B cell (primary cell): ENCODE measurements at places on chromosomes 2 and 18. TPM values are rescaled to one million over a fixed set of nuclear protein-coding genes. Genes with fewer than 3 reads are reported as not detected.

DNA sequence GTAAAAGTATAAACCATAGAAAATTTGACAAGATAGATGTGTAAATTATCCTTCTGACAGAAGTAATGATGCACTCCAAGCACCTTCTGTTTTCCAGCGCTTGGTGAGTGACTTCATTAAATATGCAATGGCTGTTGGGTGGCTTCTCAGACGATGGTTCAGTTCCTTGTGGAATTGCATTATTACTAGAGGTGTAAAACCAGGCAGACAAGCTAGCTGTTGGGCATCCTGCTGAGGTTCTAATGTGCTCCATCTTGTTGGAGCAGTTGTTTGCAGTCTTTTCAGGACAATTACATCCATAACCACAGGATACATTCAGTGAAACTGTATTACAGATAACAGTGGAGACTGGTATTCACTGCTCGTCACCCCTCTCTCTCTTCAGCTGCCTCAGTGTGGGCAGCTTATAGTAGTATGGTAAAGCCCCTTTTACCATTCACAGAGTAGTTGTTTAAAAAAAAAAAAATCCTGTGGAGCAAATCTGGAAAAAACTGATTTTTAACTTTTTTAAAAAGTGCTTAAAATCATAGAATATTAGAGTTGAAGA is 143.5 kb downstream of the AGPS start:
- H3K27ac ChIP-seq, result no peak overlapping the region
- no peak for DNase-seq
- H3K4me3 ChIP-seq, result no peak overlapping the region
- no peaks in the 10 kb centered on the region for H3K4me1 ChIP-seq
- H3K27me3 ChIP-seq, result no peaks in the 10 kb centered on the region
- peaks cover 3% of the 10 kb centered on the region for H3K36me3 ChIP-seq

ANKRD53 gene
- 0.84 and 1.4 TPM in 2 replicates for total RNA-seq

GRCh38 chr2:188808947-188809355 is 165.2 kb upstream of the COL3A1 start:
- H3K4me3 ChIP-seq, result no peak overlapping the region
- H3K27me3 ChIP-seq, result no peaks in the 10 kb centered on the region
- H3K4me1 ChIP-seq, result no peaks in the 10 kb centered on the region
- DNase-seq, result no peak

DNA sequence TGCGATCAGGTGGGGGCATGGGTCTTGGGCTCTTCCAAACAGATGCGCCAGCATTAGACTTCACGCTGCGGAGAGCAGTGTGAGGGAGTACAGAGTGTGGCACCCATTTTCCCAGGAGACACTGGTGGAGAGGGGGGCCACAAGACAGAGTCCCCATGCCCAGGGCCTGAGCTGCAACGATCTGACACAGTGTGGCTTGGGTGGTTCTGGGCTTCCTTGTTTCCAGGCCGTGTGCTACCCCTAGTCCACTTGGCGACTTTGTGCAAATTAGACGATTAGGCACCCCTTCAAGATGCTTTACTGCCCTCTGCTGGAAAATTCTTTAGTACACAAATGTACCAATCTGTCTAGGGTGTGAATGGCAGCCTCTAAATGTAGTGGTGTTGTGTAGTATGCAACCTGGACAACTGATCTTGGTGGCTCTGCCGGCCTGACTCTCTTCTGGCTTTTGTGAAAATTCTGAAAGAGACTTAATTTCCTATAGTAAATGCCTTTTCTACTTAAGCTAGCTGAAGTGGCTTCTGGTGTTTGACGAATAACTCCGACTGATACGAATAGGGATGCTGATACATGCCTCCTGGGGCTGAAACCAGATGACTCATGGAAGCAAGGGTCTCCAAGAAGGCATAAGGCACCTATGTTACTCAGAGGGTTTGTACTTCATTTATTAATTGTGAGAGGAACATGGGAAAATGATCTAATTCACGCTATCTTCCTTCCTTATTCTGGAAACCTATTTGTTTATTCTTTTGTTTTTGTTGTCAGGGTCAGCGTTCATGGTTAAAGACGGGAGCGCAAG is 92.3 kb upstream of the SMAD2 start:
- no peak overlapping the region for H3K27ac ChIP-seq
- no peaks in the 10 kb centered on the region for H3K4me1 ChIP-seq
- peak; percentile 56 for DNase-seq
- no peak overlapping the region for H3K4me3 ChIP-seq
- H3K36me3 ChIP-seq, result no peaks in the 10 kb centered on the region

DNA sequence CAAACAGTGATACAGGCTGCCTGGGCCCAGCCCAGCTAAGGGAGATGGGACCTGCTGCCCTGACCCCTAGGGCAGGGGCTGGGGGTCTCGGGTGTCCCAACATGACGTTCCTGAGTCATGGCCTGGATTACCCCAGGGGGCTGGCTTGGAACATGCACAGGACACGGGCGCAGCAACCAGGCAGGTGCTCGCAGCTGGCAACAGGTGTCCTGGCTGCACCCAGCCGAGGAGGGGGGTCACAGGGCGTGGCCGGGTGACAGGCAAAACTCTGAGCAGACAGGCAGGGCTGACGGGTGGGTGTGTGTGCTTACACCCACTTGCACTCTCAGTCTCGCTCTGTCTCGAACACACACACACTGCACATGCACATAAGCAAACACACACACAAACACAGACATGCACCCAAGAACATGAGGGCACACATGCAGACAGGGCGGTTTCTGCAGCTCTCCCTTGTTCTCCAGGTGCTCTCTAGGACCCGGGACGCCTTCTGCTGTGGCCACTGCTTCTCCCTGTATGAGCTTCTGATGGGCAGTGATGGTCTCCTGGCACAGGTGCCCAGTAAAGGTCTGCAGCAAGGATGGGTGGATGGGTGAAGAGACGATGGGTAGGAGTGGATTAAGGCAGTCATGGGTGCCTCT is 33.7 kb upstream of the TAF1B start:
- H3K36me3 ChIP-seq, result no peaks in the 10 kb centered on the region
- H3K27ac ChIP-seq, result no peak overlapping the region
- DNase-seq, result no peak
- peaks cover 10% of the 10 kb centered on the region for H3K4me1 ChIP-seq
- no peak overlapping the region for H3K4me3 ChIP-seq

DNAJC5G gene
- 0.39 TPM in 1 of 2 replicates, not detected in the other for total RNA-seq

- H3K4me3 ChIP-seq, result no peak overlapping the region
- H3K36me3 ChIP-seq, result peaks cover 30% of the 10 kb centered on the region
- peaks cover 6% of the 10 kb centered on the region for H3K4me1 ChIP-seq
- DNase-seq, result no peak
- no peak overlapping the region for H3K27ac ChIP-seq
- no peaks in the 10 kb centered on the region for H3K27me3 ChIP-seq
Measured at GRCh38 chr2:74869517-74869916, 35.6 kb downstream of the HK2 start.

DNA sequence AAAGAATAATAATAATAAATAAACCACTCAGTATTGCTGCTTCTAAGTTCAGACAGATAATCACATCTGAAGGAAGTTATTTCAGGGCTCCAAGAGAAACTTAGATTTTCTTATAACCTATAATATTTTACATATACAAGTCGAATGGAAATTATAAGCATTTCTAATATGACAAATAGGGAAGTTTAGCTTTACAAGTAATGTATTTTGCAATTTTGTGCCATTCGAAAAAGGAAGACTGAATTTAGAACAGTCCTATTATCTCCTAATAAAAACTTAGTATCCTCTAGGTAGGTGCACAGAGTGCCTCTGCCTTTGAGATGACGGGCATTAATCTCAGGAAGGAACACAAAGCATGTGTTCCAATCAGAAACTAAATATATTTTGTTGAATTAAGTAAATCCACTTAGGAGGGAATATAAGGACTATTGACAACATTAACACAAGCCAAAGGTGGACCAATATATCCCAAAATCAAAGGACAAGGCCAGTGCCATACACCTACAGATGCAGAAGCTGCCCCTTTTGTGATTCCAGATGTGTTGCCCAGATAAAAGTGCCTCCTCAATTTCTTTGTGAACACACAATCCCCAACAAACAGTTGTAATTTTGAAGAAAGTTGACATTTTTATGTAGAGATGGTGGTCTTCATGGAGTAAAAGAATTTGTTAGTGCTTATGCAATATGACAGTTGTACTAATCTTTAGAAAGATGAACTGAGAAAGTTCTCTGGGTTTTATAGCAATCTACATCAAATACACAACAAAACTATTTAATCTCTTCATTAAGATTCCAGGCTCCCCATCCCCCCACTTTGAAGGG is 36.6 kb downstream of the PTCD3 start:
- no peak overlapping the region for H3K4me3 ChIP-seq
- H3K27me3 ChIP-seq, result no peaks in the 10 kb centered on the region
- no peak overlapping the region for H3K27ac ChIP-seq
- no peak for DNase-seq

DNA sequence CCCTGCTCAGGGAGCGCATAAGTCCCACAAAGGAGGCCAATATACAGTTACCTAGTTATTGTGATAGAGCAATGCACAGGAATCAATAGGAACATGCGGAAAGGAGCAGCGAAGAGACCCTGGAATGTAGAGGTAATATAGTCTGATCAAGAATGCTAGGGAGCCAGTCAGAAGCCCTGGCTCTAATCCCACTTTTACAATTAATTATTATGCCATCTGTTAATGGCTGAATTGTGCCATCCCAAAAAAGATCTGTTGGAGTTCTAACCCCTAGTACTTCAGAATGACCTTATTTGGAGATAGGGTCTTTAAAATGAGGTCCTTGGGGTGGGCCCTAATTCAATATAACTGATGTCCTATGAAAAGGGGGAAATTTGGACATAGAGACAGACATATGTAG is 7.7 kb upstream of the SPATS2L start:
- no peaks in the 10 kb centered on the region for H3K4me1 ChIP-seq
- H3K36me3 ChIP-seq, result no peaks in the 10 kb centered on the region
- H3K4me3 ChIP-seq, result no peak overlapping the region
- DNase-seq, result no peak
- no peaks in the 10 kb centered on the region for H3K27me3 ChIP-seq

KCNIP3 gene
- not detected in 2 replicates for total RNA-seq

DNA sequence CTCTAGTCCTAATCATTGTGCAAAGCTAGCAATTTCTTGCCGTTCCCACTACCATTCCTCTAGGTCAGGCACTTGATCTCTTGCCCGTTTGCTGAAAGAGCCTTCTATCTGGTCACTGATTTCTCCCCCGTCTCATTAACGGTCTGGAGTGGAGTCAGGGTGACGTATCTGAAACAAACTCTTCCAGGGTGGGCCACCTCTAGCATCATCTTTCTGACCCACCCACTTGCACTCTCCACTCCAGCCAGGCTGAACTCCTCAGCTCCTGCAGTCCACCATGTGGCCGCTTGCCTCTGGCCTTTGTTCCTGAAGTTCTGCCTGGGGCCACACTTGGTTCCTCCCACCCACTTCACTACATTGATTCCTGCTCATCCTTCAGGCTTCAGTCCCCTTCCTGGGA is 13.3 kb downstream of the BCL2 start:
- no peaks in the 10 kb centered on the region for H3K27me3 ChIP-seq
- no peak overlapping the region for H3K4me3 ChIP-seq
- DNase-seq, result no peak

LDLRAD4 gene
- total RNA-seq, result 35.7 and 36.3 TPM in 2 replicates

DNA sequence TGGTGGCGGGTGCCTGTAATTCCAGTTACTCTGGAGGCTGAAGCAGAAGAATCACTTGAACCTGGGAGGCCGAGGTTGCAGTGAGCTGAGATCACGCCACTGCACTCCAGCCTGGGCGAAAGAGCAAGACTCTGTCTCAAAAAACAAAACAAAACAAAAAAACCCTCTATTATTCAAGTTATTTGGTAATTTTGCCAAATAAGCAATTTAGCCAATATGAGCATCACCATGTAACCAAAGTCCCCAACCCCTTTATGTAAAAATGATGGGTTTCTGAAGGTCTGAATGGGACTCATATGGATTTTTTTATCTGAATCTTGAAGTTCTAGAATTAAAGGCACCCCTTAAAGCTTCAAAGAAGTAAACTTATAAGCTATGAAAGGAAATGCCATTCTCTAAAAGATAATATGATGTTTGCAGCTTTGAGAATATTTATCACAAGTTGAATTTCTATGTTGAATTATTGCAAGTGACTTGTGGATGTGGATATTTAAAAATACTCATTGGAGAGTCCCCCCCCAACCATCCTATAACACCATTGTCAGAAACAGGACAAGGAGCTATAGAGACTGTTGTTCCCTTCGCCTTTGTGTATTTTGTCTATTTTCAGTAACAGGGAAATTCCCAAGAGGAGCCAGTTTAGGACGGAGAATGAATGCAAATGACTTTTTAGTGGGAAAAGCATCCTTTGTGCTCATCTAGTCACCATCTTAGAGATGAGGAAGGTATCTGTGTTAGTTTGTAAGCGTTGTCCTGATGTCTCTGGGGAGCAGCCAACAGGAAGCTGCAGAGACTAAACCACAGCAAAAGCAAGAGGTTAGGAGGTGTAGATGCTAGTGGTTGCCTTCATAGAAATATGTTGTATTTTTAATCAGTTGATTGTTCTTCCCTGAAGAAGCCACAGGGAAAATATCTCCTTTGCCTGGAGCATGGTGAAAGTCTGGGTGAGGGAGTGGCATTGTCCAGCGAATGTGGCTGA is 68.3 kb downstream of the TET3 start:
- H3K4me3 ChIP-seq, result no peak overlapping the region
- no peaks in the 10 kb centered on the region for H3K27me3 ChIP-seq
- peaks cover 3% of the 10 kb centered on the region for H3K36me3 ChIP-seq
- H3K4me1 ChIP-seq, result peaks cover 13% of the 10 kb centered on the region
- peak; percentile 51 for DNase-seq

DNA sequence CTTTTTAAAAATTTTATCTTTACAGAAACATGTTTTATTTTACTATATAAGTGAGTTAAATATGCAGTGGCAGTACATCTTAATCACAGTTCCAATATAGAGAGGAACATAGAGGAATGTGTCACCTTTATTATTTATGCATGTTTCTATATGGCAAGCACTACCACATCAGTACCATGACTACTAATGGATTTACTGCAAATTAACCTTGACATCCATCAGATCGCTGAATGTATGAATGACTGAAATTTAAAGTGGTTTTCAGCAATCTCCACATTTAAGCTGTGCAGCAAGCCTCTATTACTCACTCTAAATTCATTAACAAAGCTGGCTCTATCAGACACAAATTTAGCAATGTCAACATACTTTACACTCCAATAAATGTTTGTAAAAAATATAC is 790.6 kb downstream of the NRXN1 start:
- H3K27ac ChIP-seq, result no peak overlapping the region
- no peaks in the 10 kb centered on the region for H3K36me3 ChIP-seq
- no peaks in the 10 kb centered on the region for H3K27me3 ChIP-seq
- no peak for DNase-seq
- no peak overlapping the region for H3K4me3 ChIP-seq

- no peak overlapping the region for H3K27ac ChIP-seq
- no peak overlapping the region for H3K4me3 ChIP-seq
- no peaks in the 10 kb centered on the region for H3K36me3 ChIP-seq
- no peak for DNase-seq
Measured at GRCh38 chr2:178917555-178917954, 110.3 kb upstream of the TTN start.

SERPINB2 gene
- total RNA-seq, result 1.4 and 1.7 TPM in 2 replicates

DNA sequence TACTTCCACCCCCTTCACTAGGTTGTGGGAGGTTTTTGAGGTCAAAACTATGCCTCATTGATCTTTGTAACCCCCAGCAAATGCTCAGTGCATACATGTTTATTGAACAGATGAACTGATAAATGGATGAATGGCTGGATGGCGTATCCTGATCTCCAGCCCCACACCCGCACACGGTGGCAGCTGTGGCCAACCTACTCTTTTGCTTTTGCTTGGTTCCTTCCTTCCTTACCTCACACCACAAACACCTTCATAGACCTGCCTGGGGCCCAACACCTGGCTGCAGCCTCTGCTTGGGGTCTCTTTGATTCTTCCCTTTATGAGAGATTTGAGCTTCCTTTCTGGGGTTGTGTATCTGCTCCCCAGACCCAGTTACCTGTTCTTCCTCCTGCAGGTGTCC is 25.9 kb downstream of the SPP2 start:
- H3K27ac ChIP-seq, result no peak overlapping the region
- DNase-seq, result no peak
- H3K36me3 ChIP-seq, result no peaks in the 10 kb centered on the region
- peaks cover 4% of the 10 kb centered on the region for H3K4me1 ChIP-seq
